Right atrium auricular region (tissue), 2 donors: ENCODE measurements at places on chromosomes 5 and 9.

GRCh38 chr5:170720179-170720578, 63.3 kb upstream of the GABRP start:
- H3K4me1 ChIP-seq = no peaks in the 10 kb centered on the region
- no peaks in the 10 kb centered on the region for H3K36me3 ChIP-seq
- H3K27ac ChIP-seq = no peak overlapping the region
- H3K27me3 ChIP-seq = no peaks in the 10 kb centered on the region
- no peak overlapping the region for H3K4me3 ChIP-seq

DNA sequence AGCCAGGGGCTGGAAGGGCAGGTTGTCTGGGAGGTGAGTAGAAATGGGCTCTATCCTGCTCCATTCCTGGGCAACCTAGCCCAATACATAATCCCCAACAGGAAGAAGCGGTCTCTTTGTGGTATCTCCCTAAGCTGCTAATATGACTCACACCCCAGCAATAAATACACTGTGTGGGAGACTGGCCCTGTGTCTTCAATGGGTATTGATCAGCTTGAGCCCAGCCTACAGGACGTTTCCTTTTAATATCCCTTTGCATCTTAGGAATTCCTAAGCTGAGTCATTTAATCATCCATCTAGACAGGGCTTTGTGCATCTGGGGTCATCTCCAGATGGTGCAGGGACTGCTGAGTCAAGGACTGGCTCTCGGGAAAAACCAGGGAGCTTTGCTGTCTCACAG, 207.0 kb upstream of the PANK3 start:
- H3K36me3 ChIP-seq = peaks cover 22% of the 10 kb centered on the region
- no peaks in the 10 kb centered on the region for H3K27me3 ChIP-seq
- H3K4me1 ChIP-seq = no peaks in the 10 kb centered on the region
- H3K4me3 ChIP-seq = no peak overlapping the region

- no peak for DNase-seq
- no peaks in the 10 kb centered on the region for H3K27me3 ChIP-seq
- H3K27ac ChIP-seq = no peak overlapping the region
Measured at GRCh38 chr5:32471784-32472183, 27.2 kb upstream of the ZFR start.

GRCh38 chr9:134606951-134607731, 34.5 kb upstream of the COL5A1 start:
- H3K4me1 ChIP-seq = no peaks in the 10 kb centered on the region
- H3K27ac ChIP-seq = no peak overlapping the region
- peak; percentile 54 for DNase-seq
- H3K27me3 ChIP-seq = no peaks in the 10 kb centered on the region

GRCh38 chr9:7973123-7973522, 173.5 kb upstream of the DMAC1 start:
- no peak overlapping the region for H3K27ac ChIP-seq
- H3K36me3 ChIP-seq = no peaks in the 10 kb centered on the region
- H3K4me1 ChIP-seq = no peaks in the 10 kb centered on the region
- H3K4me3 ChIP-seq = no peak overlapping the region
- no peaks in the 10 kb centered on the region for H3K27me3 ChIP-seq
- no peak for DNase-seq

GRCh38 chr9:98667005-98667640, 41.6 kb downstream of the GABBR2 start:
- no peak overlapping the region for H3K27ac ChIP-seq
- H3K4me1 ChIP-seq = no peaks in the 10 kb centered on the region
- DNase-seq = no peak
- H3K4me3 ChIP-seq = no peak overlapping the region

GRCh38 chr5:90930756-90931431, 372.3 kb downstream of the ADGRV1 start:
- H3K36me3 ChIP-seq = no peaks in the 10 kb centered on the region
- H3K27me3 ChIP-seq = no peaks in the 10 kb centered on the region
- no peaks in the 10 kb centered on the region for H3K4me1 ChIP-seq
- no peak overlapping the region for H3K27ac ChIP-seq
- no peak for DNase-seq

- H3K27me3 ChIP-seq = no peaks in the 10 kb centered on the region
- H3K4me3 ChIP-seq = no peak overlapping the region
- no peak overlapping the region for H3K27ac ChIP-seq
- no peaks in the 10 kb centered on the region for H3K4me1 ChIP-seq
- H3K36me3 ChIP-seq = no peaks in the 10 kb centered on the region
Measured at GRCh38 chr9:7510199-7510598, 289.4 kb downstream of the DMAC1 start.

DNA sequence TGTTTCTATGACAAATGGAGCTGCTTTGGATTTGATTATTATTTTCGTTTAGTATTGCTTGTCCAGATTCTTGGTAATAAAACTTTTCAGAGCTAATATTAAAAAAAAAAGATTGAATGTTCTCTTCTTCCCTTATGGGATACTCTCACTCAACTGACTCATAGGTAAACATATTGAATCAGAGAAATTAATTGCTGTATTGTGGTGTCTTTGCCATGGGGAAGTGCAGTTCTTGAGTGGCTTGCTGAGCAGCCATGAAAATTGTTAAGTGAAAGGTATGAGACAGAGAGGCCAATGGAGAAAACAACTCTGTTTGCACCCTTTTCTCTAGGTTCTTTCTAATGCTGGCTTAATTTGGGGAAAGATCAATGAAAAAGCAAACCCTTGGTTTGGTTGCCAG, 149.9 kb upstream of the HMHB1 start:
- H3K36me3 ChIP-seq = no peaks in the 10 kb centered on the region
- no peak overlapping the region for H3K27ac ChIP-seq
- no peak overlapping the region for H3K4me3 ChIP-seq
- H3K4me1 ChIP-seq = no peaks in the 10 kb centered on the region
- H3K27me3 ChIP-seq = no peaks in the 10 kb centered on the region

DNA sequence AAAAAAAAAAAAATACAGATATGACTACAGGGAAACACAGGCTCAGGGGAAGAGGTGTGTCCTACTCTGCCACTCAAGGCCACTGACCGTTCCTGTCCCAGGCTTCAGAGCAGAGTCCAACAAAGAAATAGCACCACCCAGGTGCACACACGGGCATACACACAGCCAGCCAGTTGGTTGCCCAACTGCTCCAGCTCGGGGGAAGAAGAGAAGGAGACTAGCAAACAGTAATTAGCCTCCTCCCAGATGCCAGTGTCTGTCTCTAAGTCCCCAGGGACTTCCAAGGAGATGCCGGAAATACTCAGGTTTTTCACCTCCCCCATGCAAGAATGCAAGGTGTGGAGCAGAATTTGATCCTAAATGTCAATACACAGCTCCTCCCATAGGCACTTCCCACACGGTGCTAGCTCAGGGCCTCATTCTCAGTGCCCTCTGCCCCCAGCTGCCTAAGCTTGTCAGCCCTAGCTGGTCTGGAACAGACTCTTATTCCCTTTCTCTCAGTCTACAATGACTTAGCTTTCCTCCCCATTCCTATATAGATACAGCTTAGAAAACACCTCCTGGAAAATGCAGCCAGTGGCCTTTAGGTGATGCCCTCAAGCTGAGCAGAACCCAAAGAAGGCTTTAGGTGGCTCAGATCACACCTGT, 1.7 kb downstream of the MYORG start:
- no peaks in the 10 kb centered on the region for H3K36me3 ChIP-seq
- H3K27me3 ChIP-seq = no peaks in the 10 kb centered on the region
- no peak overlapping the region for H3K4me3 ChIP-seq
- no peak overlapping the region for H3K27ac ChIP-seq
- DNase-seq = no peak

- no peak overlapping the region for H3K27ac ChIP-seq
- no peaks in the 10 kb centered on the region for H3K4me1 ChIP-seq
- H3K27me3 ChIP-seq = no peaks in the 10 kb centered on the region
- no peaks in the 10 kb centered on the region for H3K36me3 ChIP-seq
Measured at GRCh38 chr5:66255714-66256113, 111.6 kb downstream of the SREK1 start.

DNA sequence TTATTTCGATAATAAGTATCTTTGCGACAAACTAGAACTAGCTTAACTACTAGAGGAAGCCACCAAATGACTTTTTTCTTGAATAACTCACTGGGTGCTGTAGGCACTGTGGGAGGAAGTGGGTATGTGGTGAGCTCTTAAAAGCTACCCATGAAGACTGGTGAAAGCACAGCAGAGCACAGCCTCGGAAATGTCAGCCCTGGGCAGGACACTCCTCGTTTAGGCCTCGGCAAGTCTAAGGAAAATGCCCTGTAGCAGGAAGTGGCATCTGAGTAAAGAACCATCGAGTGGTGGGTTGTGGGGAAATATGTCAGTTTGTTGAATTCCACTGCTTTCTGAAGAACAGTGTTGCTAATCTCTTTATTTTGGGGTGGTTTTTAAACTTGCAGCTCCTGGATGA, 44.0 kb upstream of the NCS1 start:
- peak overlapping the region; percentile 68 for H3K27ac ChIP-seq
- H3K27me3 ChIP-seq = no peaks in the 10 kb centered on the region
- no peak for DNase-seq

- peak overlapping the region; percentile 89 for H3K4me3 ChIP-seq
- no peaks in the 10 kb centered on the region for H3K27me3 ChIP-seq
- no peak for DNase-seq
- H3K4me1 ChIP-seq = no peaks in the 10 kb centered on the region
- peak overlapping the region; percentile 98 for H3K27ac ChIP-seq
Measured at GRCh38 chr9:35659340-35659739, 1.2 kb downstream of the CCDC107 start.

DNA sequence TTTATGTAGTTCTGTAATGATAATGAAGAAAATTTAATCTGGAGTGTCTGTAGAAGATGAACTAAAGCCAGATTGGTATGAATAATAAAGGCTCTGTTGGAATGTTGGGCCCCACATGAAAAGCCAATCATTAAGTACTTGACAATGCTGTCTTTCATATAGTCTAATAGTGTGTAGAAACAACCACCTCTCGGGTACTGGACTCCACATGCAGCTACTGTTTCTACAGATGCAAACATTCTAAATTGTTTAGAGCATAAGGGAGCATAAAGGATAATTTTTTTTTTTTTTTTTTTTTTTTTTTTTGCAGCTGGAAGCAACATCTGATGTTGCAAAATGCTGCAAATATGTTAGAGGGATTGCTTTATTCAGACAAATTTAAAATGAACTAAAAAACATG, 354.3 kb downstream of the KCTD16 start:
- no peaks in the 10 kb centered on the region for H3K36me3 ChIP-seq
- H3K4me3 ChIP-seq = no peak overlapping the region
- no peaks in the 10 kb centered on the region for H3K27me3 ChIP-seq
- H3K4me1 ChIP-seq = no peaks in the 10 kb centered on the region
- DNase-seq = no peak

- no peaks in the 10 kb centered on the region for H3K27me3 ChIP-seq
- no peak overlapping the region for H3K4me3 ChIP-seq
- DNase-seq = no peak
- H3K36me3 ChIP-seq = no peaks in the 10 kb centered on the region
Measured at GRCh38 chr5:646396-647201, 34.5 kb downstream of the CEP72 start.

- peaks cover 39% of the 10 kb centered on the region for H3K4me1 ChIP-seq
- H3K27ac ChIP-seq = no peak overlapping the region
- no peak overlapping the region for H3K4me3 ChIP-seq
- DNase-seq = no peak
Measured at GRCh38 chr9:137671721-137672120, 52.9 kb downstream of the EHMT1 start.

- H3K4me1 ChIP-seq = peaks cover 12% of the 10 kb centered on the region
- no peaks in the 10 kb centered on the region for H3K36me3 ChIP-seq
- H3K4me3 ChIP-seq = no peak overlapping the region
- H3K27ac ChIP-seq = no peak overlapping the region
- H3K27me3 ChIP-seq = peaks cover 42% of the 10 kb centered on the region
Measured at GRCh38 chr5:88659529-88660263, 223.3 kb downstream of the MEF2C start.

GRCh38 chr9:2289263-2289662, 274.1 kb downstream of the SMARCA2 start:
- DNase-seq = no peak
- H3K27ac ChIP-seq = no peak overlapping the region
- H3K4me1 ChIP-seq = no peaks in the 10 kb centered on the region
- no peak overlapping the region for H3K4me3 ChIP-seq
- H3K27me3 ChIP-seq = no peaks in the 10 kb centered on the region
- H3K36me3 ChIP-seq = no peaks in the 10 kb centered on the region

GRCh38 chr9:99721898-99722297, 99.8 kb upstream of the NR4A3 start:
- no peak overlapping the region for H3K4me3 ChIP-seq
- H3K4me1 ChIP-seq = no peaks in the 10 kb centered on the region
- H3K27me3 ChIP-seq = no peaks in the 10 kb centered on the region
- no peak for DNase-seq

GRCh38 chr9:75487856-75488718, 399.8 kb downstream of the OSTF1 start:
- H3K4me1 ChIP-seq = no peaks in the 10 kb centered on the region
- H3K27ac ChIP-seq = no peak overlapping the region
- no peak for DNase-seq
- H3K36me3 ChIP-seq = no peaks in the 10 kb centered on the region
- H3K27me3 ChIP-seq = no peaks in the 10 kb centered on the region

GRCh38 chr5:95177456-95177855, 107.4 kb downstream of the MCTP1 start:
- DNase-seq = no peak
- H3K4me1 ChIP-seq = no peaks in the 10 kb centered on the region
- H3K36me3 ChIP-seq = no peaks in the 10 kb centered on the region
- no peak overlapping the region for H3K27ac ChIP-seq

DNA sequence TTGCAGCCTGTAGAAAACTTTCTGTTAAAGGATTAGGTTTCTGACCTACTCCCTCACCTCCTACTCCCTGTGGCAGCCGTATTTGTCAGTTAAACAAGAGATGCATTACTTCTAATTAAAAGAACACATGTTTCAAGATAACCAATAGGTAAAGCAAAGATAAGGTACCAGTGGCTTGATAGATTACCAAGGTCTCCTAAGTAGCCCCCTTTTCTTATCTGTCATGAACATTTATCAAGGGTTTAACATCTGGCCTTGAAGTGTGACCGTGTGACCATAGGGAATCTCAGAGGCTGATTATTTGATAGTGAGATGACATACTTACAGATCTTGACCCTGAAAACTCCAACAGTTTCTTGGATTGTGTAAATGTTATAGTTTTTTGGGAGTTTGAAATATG, 764.0 kb upstream of the EDIL3 start:
- no peak for DNase-seq
- H3K36me3 ChIP-seq = no peaks in the 10 kb centered on the region
- H3K4me1 ChIP-seq = no peaks in the 10 kb centered on the region
